Activated naive CD8-positive, alpha-beta T cell treated with anti-CD3 and anti-CD28 coated beads, Interleukin-2, amount 50 U/mL, for 16 hours (primary cell): ENCODE measurements at places on chromosomes 5 and 9.

DNA sequence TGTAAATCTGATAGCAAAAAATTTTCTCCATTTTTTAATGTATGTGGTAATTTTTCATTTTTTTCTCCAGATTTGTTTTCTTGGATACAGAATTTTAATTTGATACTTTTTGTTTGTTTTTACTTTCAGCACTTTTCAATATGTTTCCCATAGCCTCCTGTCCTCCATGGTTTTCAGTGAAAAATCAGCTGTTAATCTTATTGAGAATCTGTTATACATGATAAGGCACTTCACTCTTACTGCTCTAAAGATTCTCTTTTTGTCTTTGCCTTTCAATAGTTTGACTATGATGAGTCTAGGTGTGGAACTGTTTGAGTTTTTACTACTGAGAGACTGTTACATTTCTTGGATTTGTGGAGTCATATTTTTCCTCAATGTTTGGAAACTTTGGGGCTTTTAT lies 455.7 kb upstream of the NUDT12 start:
- no peak for DNase-seq

DNA sequence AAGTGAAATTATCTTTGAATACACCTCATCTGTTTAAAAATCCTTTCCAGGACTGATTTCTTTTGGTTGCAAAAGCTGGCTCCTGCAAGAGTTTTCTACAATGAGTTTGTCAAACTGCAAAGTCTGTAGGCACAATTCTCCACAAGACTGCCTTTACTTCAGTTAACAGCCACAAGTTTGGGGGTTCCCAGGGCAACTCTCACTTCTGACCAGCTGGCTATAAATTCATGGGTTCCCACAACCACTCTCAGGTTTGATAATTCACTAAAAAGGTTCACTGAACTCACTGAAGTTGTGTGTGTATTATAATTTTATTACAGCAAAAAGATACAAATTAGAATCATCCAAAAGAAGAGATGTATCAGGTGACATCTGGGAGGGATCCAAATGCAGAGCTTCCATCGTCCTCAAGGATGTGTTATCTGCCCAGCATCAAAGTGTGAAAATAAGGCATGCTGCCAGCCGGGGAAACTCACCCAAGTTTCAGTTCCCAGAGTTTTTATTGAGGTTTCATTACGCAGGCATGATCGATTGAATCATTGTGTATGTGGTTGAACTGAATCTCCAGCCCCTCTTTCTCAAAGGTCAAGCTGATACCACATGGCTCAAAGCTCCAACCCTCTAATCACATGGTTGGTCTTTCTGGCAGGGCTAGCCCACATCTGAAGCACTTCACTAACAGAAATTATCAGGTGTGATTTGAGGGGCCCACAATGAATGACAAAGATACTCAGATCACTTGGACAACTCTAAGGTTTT lies 19.0 kb upstream of the PSIP1 start:
- DNase-seq, result no peak

DNA sequence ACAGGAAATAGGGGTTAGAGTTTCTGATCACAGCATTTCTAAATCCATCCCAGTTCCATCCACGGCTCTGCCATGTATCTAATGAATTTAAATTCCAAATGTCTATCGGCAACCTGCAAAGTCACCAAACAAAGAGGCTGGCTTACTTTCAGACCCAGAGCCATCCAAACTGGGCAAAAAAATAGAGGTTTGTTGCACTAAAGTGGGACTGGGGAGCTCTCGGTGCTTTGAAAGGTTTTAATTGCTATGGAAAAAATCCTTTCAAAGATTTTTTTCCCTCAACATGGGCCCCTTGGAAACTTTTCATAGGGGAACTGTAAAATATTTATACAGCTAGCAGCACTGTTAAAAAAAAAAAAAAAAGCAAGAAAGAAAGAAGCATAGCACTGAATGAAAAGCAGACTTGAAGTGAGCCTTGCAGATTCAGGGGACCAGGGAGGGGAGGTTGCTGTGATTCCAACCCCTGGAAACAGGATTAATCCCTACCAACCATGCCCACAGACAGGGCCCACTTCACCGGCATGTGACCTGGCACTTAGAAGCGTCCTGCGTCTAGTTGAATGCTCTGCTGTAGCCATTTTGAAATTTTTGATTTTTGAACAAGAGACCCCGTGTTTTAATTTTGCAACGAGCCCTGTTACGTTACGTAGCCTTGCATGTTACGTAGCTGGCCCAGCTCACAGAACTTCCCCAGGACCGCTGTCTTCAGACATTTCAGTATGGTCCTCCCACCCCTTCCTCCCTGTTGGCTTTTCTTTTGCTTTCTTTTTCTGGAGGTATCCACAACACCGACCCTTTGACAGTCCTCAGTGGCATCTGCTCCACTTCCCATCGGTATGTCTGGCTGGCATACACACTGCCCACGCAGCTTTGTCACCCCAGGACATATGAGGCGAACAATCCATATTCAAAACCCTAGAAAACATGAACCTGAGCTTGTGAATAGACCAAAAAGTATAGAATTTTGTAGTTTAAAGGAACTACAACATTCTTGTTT lies 105.3 kb upstream of the NFIB start:
- DNase-seq, result no peak

GRCh38 chr5:139415221-139415861 lies 11.5 kb upstream of the SPATA24 start:
- DNase-seq, result no peak

DNA sequence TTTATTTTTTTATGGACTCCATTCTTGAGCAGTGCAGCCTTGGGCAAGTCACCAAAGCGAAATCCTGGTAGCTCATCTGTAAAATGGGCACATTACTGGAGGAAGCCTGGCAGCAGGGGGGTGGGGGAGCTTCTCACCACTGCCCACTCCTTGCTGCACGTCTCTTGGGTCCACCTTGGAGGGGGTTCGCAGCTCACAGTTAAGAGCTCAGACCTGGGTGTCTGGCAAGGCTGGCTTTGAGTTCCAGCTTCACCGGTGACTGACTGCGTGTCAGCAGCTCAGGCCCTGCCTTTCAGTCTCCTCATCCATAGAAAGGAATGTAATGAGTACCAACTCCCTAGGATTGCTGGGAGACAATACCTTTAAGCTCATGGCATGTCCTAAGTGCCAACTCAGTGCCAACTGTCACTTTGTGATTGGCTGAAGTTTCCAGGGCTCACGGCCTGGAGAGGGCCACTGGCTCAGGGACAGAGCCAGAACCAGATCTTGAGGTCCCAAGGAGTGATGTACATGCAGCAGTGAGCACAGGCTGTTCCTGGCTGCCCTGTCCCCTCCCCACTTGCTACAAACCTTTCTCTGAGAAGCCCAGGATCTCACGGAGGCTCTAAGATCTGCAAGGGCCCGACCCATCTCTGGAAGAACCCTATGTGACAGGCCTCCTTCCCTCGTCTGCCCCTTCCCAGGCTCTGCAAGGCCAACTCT lies 72.9 kb downstream of the C9orf50 start:
- no peak for DNase-seq

DNA sequence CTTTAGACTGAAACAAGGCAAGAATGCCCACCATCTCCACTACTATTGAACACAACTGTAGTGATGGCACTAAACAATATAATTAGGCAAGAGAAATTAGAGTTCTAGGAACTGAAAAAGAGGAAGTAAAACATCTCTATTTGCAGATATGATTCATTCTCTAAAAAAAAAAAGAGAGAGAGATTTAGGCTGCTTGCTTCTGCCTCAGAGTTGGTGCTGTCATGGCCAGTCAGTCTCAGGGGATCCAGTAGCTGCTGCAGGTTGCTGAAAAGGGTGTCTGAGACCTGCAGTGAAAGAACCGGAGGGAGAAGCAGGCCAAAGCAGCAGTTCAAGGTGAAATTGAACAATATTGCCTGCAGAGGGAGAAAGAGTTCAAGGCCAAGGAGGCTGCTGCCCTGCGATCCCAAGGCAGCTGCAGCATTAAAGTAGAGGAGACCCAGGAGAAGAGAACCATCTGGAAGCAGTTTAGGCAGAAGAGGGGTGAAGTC lies 72.5 kb downstream of the AP3B1 start:
- no peak for DNase-seq

GRCh38 chr9:21549890-21550289 lies 67.8 kb upstream of the IFNE start:
- DNase-seq, result no peak

- no peak for DNase-seq
Measured at GRCh38 chr9:35476596-35476995, 13.3 kb upstream of the RUSC2 start.

GRCh38 chr9:126347093-126347492 lies 20.5 kb downstream of the MVB12B start:
- DNase-seq, result no peak

DNA sequence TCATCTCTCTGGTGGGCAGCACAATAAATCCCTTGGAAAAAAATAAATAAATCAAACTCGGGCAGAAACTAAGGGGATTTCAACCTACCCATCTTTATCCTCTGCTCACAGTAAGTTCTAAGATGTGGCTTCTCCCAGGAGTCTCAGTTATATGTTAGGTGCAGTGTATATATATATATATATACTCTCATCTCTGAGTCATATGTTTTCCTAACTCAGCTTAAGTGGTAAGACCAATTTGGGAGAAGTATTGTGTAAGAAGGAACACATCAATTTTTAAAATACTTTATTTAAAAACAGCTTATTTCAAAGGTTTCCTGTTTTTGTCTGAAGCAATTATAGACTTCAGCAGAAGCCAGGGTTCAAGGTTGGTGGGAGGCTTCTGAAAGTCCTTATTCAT lies 20.3 kb upstream of the OSMR start:
- DNase-seq, result no peak

DNA sequence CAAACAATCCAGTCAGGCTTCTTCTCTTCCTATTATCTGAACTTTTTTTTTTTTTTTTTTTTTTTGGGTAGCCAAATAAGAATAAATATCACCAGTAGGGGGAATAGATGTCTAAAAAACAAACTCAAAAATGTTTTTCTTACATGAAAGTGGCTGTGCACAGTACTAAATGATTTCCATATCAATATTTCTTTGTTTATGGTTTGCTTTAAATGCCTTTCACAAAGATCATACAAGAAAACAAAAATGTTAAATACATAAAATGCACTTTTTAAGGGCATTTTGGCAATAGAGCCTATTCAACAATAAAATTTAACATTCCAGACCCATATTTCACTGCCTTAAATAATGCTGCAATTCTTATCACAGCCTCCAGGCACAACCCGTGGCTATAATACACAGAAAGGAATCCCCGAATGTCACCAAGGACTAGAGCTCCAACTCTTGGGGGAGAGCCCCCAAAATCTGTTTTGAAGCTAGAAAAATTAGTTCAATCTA lies 91.1 kb upstream of the TBCA start:
- DNase-seq, result no peak

- DNase-seq, result no peak
Measured at GRCh38 chr5:172098883-172099282, 89.1 kb downstream of the STK10 start.

GRCh38 chr9:6969805-6970204 lies 212.0 kb downstream of the KDM4C start:
- DNase-seq, result no peak

DNA sequence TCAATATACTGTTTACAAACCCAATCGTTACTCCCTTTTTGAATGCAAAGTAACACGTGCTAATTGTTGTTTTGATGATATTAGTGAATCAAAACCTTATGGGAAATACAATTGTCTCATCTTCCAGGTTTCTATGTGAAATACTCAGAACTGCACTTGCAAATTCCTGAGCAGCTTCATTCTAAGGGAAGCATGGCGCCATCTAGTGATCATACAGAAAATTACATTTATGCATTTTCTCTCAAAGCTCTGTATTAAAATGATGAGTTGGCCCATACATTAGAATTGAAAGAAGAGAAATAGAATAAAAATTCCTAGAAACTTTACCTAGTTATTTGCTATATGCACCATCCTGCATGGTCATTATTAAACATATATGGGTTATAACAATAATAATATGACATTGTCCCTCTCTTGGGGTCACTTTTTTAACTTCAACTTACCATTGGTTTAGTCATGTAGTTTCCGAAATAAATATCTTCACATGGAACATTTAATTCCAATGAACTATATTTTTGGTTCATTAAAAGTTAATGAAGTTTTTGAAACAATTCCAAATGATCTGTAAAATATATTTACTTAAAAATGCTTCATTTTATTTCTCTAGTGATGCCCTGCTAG lies 220.0 kb downstream of the PDE4D start:
- no peak for DNase-seq

DNA sequence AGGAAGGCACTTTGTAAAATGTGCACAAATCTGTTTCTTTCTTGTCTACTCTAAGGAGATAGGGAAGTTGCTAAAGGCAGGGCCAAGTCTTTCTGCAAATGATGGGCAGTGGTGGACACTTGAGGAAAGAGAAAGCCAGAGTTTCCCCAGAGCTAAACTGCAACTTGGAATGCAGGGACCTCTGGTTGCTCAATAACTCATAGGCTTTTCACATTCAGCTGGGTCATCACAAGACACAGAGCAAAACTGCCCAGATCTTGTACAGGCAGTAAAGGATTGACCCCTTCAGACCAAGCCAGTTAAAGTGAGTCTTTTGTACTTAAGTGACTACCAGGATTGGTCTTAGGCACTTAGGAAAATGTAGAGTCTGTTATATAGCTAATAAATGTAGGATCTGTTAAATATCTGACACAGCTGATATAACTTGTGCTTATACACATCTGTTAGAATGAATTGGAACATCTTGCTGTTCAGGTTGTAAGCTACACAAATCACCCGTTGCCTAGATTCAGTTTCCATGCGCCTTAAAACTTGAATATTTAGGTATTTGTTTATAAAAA lies 13.5 kb upstream of the AGXT2 start:
- no peak for DNase-seq

GRCh38 chr5:172872997-172873491 lies 39.0 kb downstream of the ERGIC1 start:
- no peak for DNase-seq

GRCh38 chr9:703392-703791 lies 138.1 kb upstream of the DMRT1 start:
- no peak for DNase-seq

- DNase-seq, result no peak
Measured at GRCh38 chr9:94480205-94480604, 74.7 kb upstream of the PCAT7 start.

DNA sequence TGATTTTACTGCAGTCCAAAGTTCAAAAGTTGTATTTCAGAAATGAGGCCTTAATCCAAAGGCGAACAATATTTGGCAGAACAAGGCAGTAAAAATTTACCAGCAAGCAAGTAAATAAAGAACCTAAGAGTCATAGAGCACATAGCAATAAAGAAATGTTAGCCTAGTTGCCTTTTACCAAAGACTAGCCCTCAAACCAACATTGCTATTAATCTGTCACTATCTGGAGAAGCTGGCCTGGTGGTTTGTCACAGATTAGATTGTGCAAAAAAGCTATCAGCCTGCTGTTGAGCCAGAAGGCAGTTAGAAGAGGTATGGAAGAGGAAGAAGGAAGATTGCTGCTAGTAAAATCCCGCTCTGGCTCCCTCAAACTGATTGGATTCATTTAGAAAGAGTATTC lies 304.7 kb upstream of the KLF4 start:
- no peak for DNase-seq

DNA sequence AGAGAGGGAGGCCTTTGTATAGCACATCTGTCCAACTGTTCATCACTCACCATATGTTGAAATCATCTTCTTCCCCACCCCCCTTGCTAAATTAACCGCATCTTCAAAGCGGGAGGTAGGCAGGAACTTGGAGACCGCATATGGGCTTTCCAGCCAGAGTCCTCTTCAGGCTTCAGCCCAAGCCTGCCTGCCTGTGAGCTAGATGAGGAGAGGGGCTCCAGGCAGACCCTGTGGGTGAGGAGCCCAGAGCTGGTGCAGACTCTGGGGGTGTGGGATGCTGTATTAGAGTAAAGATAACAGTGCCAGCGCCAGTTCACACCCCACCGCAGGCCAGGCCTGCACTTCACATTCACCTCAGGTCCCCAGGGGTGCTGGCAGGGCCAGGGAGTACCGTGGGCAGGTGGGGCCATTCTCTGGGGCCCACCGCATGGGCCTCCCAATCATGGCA lies 16.2 kb downstream of the PRRC2B start:
- DNase-seq, result no peak
